Occipital lobe (tissue), 3 donors: ENCODE measurements at places on chromosomes 2 and 18. TPM values are rescaled to one million over a fixed set of nuclear protein-coding genes. Genes with fewer than 3 reads are reported as not detected.

- no peak for DNase-seq
These were observed 318.0 kb upstream of the NRP2 start for GRCh38 chr2:205364261-205364660.

- no peak for DNase-seq
These were observed 167.8 kb downstream of the PMAIP1 start for GRCh38 chr18:60067426-60068210.

DNA sequence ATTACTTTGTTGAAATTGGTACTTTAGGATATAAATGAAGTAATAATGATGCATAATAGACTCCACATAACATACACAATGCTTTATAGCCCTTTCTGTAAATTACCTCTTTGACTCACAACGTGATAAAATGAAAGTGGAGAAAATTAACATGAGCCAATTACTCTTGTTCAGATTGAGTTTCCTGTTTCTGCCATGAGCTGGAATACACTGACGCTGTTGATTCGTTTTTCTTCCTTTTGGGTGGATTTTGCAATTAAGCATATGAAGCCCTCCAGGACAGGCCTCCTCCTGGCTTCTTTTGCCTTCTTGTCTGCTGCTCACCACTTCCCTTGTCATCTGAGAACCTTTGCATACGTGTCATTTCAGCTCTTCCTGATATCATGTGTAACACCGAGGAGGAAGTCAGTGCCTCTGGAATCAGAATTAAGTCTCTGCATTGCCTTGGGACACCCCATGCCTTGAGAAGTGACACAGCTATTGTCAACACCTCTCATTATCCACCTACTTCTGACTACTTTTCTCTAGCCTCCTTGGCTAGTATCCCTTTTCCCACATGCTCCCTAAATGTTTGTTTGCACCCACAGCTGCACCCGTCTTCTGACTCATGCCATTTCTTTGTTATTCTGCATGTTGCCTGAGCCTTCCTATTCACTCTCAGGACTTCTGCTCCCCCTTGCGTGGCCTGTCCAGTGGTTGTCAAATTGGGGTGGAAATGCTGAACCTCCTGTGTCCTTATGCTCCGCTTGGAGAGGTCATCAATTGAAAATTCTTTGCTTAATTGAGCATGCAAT, 134.1 kb downstream of the FMNL2 start:
- DNase-seq = no peak

DNA sequence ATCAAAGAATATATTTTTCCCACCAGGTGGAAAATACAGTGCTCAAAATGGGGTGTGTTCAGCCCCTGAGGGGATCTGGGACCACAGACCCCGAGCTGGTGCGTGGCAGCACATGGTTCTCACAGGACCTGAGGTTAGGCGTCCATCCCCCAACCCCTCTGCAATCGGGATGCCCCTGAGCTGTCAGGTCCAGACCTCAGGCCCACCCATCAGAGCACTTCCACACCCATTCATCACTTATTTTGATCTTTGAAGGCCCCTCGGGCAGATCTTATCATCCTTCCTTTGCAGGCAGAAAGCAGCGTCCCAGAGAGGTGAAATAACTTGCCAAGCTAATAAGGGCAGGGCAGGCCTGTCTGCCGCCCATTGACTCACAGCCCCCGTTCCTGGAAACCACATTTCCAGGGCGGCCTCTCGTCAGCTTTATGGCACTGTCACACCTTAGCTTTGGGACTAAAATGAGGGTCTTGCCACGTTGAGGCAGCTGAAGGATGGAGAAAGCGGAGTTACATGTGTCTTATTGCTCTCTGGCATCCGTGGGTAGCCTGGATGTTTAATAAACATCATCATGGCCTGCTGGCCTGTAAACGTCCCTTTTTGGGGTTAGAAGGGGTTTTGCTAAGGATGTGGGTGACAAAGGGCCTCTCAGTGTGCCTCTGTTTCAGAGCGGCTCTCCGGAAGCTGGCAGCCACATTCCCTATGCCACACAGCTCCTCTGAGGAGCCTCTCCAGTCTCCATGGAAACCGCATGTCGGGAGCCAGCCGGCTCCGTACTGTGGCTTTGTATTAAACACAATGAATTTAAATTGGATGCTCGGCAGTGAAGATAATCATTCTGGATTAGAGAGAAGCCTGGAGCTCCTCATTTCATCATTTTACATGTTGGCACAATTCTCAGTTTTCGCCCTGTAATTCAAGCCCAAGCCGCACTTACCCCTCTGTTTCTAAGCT, 58.3 kb upstream of the MAPRE3 start:
- DNase-seq = peak; percentile 85

Gene CKAP2L
- 2.2 TPM for total RNA-seq

Gene AGBL5
- total RNA-seq = 17.5 TPM

Gene ANKRD44
- 170 TPM for total RNA-seq

Gene RBM44
- 5.1 TPM for total RNA-seq

DNA sequence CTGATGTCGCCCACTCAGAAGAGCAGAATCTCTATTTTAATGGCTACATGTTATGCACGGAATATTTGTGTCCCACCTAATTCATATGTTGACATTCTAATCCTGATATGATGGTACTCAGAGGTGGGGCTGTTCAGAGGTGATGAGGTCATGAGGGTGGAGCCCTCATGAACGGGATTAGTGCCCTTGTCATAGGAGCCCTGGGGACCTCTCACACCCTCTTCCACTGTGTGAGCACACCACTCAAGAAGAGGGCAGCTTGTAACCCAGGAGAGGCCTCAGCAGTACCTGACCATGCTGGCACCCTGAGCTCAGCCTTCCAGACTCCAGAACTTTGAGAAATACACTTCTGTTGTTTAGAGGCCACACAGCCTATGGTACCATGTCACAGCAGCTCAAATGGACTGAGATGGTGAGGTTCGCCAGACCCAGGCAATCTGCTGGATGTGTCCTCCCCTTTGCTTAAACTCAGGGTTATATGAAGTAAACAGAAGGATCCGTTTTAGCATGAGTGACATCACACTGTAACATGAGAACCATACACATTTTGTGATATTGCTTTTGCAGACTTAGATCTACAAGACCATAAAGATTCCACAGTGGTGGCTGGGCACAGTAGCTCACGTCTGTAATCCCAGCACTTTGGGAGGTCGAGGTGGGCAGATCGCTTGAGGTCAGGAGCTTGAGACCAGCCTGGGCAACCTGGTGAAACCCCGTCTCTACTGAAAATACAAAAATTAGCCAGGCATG, 48.7 kb downstream of the ATOH8 start:
- no peak for DNase-seq

DNA sequence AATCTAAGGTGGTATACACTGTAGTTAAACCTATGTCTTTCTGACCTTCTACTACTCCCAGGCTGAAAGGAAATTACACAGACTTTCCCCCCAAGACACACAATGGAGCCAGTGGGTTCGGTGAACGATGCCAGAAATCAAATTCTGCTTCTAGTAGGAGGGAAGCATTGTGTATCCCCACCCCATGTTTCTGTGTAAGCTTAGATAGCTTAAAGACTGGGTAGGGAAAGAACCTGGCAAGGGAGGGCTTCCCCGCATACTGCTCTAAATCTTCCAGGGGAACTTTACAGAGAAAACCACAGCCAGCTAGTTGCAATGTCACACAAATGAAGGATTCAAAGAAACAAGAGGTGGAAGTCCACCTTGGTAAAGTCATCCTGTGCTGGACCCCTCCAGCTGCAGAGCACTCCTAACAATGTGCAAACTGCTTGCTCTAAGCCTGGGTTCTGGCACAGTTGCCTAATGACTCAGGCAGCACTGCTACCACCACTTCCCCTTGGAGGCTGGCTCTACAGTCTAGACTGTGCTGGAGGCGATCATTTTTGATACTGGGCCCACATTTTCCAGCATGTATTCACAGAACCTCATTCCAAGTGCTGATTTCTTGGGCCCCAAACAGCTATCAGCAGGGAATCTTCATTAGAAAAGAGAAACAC, 47.5 kb downstream of the TRIB2 start:
- DNase-seq = no peak

- no peak for DNase-seq
These were observed 857 bp upstream of the NEUROD1 start for GRCh38 chr2:181680937-181681811.

GRCh38 chr2:199119796-199120195, 337.9 kb downstream of the SATB2 start:
- DNase-seq = no peak

Gene GALR1
- 0.16 TPM for total RNA-seq

Gene LDAH
- 24.3 TPM for total RNA-seq

Gene IL37
- not detected for total RNA-seq

DNA sequence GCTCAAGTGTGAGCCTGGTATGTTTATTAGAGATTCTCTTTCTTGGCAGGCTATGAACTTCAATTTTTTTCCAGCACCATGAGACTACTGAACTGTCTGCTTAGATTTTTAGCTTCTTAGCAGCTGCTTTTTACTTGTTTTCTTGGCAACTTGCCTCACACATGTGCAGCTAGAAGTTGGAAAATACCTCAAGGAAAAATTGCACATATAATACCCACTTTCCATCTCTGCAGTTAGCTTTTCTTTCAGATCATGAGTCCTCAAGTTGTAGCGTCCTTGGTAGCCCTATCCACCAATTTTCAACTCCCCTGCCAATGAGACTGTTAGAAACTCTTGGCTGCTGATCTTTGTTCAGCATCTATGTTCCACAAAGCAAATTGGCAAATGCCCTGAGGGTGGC, 302.1 kb downstream of the HRH4 start:
- DNase-seq = no peak

Gene PGAP1
- total RNA-seq = 105 TPM

DNA sequence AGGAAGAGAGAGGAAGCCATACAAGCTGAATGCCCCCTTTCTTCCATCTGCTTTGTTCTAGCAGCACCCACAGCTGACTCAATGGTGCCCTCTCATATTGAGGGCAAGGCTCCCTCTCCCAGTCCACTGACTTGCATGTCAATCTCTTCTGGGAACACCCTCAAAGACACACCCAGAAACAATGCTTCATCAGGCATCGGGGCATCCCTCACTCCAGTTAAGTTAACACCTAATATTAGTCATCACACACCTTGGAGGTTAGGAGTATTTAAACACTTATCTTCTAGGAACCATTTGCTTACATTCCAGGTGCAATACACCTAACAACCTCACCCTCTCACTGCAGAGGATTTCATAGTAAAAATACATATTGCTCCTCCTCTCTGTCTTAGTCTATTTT, 993.5 kb upstream of the DDX18 start:
- no peak for DNase-seq

DNA sequence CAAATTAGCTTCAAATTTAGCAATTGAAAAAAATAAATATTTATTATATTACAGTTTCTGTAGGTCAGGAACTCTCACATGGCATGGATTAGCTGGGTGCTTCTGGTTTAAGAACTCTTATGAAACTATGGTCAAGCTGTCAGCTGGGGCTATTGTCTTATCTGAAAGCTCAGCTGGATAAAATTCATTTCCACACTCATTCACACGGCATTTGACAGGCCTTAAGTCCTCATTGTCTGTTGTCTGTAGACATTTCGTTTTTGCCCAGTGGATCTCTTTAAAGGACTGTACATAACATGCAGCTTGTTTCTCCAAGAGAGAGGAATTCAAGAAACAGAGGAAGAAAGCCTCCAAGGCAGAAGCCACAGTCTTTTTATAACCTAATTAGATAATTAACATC, 1556.8 kb upstream of the SLC39A10 start:
- DNase-seq = no peak

DNA sequence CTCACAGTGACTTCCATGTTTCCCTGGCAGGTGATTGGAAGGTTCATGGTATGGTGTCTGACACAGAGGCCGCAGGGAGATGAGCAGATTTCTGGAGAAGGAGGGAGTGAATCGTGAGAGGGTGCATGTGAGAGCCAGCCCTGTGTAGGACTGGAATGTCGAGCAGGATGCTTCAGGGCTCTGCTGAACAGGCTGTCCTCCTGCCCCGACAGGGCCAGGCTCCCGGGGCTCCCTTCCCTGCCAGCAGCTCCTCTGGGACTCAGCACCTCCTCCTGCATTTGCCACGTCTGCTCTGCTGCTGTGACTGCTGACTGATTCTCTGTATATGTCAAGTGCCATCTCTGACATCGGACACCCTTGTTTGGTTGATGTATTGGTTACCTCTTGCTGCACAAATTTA, 38.5 kb upstream of the INHBB start:
- DNase-seq = no peak
